Natural killer cell treated with Interleukin-12 subunit alpha and Interleukin-12 subunit beta and Interleukin-15 and Interleukin-18, amount 100 ng/mL, for 72 hours (primary cell): ENCODE measurements at places on chromosomes 13 and 19.

- no peak for DNase-seq
These were observed 55.5 kb downstream of the EFNB2 start for GRCh38 chr13:106479929-106480328.

DNA sequence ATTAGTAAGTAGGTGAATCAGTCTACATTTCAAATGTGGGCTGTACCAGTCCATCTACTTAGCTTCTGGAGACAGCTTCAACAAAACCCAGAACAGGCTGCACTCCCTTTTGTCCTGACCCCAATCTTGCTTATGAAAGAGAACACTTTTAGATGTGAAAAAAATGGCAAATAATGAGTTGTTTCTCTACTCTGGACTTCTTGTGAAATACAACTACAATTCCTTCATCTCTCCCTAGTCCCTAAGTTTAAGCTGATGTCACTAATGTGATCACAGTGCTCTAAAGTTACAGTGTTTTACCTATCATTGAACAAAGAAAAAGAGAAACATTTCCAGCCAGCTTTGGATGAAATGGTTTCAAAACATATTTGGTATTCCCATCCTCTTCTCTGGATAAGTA, 183.9 kb downstream of the LHFPL6 start:
- DNase-seq: no peak

DNA sequence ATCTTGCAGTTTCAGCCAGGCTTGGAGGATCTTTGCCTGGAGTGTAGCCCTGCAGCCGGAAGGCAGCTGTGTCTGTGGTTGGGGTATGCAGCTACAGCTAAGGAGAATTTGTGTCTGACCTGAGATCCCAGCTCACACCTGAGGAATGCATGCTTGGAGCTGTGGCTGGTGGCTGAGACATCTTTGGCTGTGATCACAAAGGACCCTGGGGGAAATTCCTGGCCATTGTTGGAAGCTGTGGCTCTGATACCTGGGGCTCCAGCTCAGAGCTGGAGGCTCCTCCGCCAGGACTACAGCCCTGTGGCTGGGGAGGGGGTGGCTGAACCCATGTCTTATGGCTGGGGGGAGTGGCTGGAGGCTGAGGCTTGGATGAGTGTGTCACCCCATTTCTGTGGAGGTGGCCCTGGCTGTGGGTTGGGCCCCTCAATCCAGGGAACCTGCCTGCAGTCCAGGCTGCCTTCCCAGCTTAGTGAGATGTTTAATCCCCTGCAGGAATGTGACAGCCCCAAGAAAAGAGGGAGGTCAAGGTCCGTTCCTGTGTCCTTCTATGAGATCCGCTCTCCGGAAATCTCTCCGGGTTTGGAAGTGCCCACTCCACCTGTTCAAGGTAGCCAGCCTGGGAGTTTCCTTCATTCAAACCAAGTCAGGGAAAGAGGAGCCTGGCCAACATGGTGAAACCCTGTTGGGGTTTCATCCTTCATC, 27.6 kb downstream of the ARHGEF18 start:
- DNase-seq: no peak

GRCh38 chr19:17405250-17406045, at the start of gene BST2:
BST2 (minus strand) TSS chr19:17405630; CDS start chr19:17405575, 55 bp downstream.
- peak; percentile 86 for DNase-seq

DNA sequence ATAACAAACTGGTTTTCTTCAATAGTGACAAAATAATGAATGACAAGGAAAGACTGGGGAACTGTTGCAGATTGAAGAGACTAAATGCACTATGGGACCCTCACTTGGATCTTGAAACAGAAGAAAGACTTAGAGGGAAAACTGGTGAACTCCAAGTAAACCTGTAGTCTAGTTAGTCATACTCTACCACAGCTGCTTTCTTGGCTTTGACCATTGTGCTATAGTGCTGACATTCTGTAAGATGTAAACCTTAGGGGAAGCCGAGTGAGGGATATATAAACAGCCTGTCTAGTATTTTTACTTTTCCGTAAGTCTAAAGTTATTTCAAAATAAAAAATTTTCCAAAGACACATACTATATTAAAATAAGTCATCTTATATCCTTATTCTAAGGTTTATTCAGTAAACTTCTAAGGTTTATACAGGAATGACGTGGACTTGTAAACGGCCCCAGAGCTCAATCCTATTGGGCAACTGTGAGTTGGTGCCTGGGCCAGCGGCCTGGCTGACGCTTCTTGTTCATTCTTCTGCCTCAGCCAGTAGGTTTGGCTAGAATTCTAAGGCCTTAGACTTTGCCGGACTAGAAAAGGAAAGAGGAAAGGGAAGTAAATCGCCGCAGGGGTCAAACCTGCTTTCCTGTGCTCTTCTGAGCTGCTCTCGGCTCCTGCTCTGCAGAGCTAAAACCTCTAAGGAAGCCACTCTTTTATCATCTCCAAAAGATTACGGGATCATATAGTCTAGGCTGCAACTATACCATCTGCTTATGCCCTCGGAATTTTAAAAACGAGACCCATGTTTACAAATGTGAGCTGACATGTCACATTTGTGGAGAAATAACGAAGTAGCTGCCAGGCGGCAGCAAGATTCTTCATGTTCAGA, 33.6 kb upstream of the UBE2L5 start:
- no peak for DNase-seq

DNA sequence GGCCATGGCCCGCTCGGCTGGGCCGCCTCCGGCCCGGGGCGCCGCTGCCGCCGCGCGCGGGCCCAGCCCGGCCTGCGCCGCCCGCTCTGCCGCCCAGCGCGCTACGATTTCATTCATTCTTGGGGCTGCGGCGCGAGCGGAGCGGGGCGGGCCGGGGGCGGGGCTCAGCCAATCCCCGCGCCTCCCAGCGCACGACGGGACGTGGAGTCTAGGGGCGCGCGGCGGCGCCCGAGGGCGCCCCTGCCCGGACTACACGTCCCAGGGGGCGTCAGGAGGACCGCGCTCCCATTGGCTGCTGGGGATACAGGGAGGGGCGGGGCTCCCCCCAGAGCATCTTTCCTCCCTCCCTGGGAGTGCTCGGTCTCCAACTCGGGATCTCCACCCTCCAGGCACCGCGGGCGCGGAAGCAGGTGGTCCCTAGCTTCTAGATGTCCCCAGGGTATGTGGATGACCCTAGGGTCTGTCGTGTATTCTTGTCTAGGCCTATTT, 5.6 kb upstream of the DPF1 start:
- no peak for DNase-seq

- DNase-seq: no peak
These were observed 1670.4 kb upstream of the SPRY2 start for GRCh38 chr13:82011355-82011754.

DNA sequence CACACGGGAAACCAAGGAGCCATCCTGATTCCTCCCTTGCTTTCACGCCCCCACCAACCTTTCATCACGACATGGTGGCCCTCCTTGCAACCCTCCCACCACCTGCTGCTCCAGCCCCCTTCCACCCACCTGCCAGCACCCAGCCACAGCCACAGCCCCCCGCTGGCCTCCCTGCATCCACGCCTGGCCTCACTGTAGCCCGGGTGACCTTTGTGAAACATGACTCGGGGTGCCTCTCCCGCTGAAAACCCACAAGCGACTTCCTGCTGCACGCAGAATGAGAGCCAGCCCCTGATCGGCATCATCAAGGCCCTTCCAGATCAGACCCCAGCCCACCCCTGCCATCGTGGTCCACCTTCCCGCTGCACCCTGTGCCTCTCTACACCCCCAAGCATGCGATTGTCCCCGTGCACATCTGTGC, 14.9 kb downstream of the POP4 start:
- DNase-seq: peak; percentile 72

- DNase-seq: no peak
These were observed 81.4 kb downstream of the RNASEH2B start for GRCh38 chr13:50990818-50991506.

GRCh38 chr13:62294244-62294643, 878.6 kb upstream of the PCDH20 start:
- DNase-seq: no peak

DNA sequence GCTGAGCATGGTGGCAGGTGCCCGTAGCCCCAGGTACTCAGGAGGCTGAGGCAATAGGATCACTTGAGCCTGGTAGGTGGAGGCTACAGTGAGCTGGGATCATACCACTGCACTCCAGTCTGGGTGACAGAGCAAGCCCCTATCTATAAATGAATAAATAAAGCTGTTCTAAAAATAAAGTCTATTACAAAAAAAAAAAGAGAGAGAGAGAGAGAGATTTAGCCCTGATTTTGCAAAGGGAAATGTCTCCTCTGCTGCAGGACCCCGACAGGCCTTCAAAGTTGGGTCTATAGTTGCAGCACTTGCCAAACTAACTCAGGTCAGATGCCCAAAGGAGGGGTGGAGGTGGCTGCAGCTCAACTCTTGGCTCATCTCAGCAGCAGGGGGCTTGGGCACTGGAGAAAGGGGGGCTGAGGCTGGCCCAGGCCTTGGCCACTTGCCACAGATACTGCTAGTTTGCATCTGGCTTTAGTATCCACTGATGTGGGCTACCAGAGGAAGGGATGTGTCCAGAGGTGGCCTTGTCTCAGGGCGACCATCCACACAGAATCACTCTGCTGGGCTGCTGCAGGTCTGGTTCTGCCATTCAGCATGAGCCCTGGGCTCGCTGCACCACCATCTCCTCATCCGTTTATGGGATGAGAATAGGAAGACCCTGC, 30.8 kb upstream of the AKT2 start:
- no peak for DNase-seq

- no peak for DNase-seq
These were observed 8.5 kb downstream of the CDX2 start for GRCh38 chr13:27960362-27961226.

GRCh38 chr13:21608961-21609360, 5.0 kb upstream of the MICU2 start:
- DNase-seq: no peak
